ENCODE measurements at places on chromosomes 4 and X.

- DNase-seq: no peak
These were observed 216.8 kb upstream of the PSAPL1 start for GRCh38 chr4:7651461-7651921.

DNA sequence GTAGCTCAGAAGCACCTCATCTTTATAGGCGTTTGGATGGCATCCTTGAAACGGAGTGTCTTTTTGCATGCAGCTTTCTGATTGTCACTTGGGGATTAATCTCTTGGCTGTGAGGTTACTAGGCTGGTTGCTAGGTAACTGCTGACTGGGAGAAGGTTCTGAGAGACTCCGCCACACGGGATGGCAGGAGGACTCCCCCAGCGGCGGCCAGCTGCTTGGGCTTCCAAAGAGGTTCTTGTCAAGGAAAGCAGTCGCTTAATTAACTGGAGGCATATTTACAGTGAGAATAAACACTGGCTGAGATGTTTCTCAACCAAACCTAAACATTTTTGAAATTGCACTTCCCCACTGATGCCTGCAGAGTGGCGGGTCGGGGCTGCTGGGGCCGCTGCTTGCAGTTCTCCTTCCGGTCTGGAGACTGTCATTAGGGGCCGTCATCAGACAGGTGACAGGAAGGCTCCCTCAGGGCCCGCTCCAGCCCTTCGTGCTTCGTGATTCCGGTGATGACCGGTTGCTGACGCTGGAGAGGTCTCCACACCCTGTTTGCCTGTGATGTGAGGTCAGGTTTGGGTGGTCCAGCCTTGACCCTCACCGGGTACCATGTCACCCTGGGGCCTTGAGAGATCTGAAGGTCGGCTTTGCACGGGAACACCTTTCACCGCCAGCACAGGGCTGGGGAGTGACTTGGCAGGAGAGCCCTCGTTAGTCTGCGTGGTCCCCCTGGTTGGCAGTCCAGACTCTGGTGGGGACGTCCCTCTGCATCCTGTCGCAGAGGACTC lies 9.1 kb downstream of the NSG1 start:
- no peak for DNase-seq

DNA sequence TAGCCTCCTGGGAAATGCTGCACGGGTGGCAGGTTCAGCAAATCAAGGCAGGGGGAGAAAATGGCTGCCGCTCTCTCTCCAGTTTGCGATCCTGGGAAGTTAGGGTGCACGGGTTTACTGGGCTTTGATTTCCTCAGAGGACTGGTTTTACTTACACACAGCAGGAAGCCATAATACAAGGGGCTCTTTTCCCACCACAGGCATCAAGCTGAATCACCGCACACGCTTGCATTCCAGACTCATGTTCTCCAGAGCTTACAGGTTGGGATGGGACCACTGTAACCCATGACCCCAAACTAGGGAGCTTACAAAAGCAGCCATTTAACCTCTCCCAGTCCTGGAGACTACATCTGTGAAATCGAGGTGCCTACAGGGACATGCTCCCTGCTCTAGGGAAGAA lies 159.8 kb downstream of the DHRSX start:
- no peak for DNase-seq

- DNase-seq: peak; percentile 31
These were observed 1.4 kb downstream of the FGF2 start for GRCh38 chr4:122827879-122828601.

DNA sequence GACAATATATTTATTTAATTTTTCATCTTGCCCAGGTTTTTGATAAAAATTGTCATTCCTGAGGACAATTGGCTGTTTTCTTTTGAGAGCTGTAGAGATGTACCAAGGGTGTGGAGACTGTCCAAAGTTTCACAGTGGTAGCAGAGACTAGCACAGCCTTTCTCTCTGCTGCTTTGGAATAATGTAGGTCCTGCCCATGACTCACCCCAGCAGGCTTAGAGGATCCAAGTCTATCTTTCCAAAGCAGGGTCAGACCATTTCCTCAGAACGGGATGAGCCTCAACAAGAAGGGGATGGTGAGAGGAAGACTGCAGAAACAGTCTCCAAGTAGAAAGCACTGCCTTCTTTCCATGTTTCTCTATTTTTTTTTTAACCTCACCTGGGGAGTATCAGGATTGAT lies 131.5 kb upstream of the RPL34 start:
- DNase-seq: no peak

- DNase-seq: no peak
These were observed 28.1 kb downstream of the TBC1D14 start for GRCh38 chr4:6937754-6938153.

DNA sequence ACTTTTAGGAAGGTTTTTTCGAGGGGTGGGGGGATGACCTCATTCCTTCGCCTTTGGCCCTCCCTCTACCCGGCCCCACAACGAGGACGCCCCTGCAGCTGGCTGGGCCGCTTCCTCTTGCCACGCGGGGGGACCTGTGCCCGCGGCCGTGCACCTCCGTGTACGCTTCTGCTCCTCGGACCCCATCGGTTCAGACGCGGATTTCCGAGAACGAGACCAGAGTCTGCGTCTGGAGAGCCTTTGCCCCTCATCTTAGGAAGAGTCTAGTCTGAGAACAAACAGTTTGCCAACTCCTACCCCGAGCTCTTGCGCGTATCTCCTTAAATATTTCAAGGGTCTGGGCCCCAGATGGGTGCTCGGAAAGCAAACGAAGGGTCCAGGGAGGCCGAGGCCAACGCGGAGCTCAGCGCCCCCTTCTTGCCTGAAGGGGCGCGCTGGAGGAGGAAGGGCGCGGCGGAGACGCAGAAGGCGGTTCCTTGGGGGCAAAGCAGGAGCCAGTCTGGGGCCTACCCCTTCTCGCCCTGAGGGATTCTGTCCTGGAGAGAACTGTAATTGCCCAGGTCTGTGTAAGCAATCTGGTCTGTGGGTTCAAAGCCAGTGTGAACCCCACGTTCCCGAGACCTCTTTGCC lies 3.9 kb upstream of the SFRP2 start:
- no peak for DNase-seq

DNA sequence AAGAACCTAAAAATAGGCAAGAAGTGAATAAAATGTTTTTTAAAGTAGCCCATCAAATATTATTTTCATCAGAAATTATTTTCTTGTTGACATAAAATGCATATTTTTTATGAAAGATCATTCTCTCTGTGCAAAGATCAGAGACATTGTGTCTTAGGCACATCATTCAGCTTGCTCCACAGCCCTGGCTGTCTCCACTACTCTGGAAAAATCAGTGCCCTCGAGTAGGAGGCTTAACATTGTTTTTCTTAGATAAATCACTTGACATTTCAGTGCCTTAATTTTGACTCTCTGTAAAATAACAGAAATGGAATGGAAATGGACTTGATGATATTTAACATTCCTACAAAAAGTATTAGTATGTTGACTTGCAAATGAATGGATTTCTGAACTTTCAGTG lies 77.9 kb downstream of the FAT4 start:
- no peak for DNase-seq

GRCh38 chrX:27336466-27337091 lies 126.6 kb downstream of the PPP4R3C start:
- DNase-seq: peak; percentile 40

GRCh38 chr4:20895208-20895607 lies 194.9 kb downstream of the PACRGL start:
- no peak for DNase-seq

DNA sequence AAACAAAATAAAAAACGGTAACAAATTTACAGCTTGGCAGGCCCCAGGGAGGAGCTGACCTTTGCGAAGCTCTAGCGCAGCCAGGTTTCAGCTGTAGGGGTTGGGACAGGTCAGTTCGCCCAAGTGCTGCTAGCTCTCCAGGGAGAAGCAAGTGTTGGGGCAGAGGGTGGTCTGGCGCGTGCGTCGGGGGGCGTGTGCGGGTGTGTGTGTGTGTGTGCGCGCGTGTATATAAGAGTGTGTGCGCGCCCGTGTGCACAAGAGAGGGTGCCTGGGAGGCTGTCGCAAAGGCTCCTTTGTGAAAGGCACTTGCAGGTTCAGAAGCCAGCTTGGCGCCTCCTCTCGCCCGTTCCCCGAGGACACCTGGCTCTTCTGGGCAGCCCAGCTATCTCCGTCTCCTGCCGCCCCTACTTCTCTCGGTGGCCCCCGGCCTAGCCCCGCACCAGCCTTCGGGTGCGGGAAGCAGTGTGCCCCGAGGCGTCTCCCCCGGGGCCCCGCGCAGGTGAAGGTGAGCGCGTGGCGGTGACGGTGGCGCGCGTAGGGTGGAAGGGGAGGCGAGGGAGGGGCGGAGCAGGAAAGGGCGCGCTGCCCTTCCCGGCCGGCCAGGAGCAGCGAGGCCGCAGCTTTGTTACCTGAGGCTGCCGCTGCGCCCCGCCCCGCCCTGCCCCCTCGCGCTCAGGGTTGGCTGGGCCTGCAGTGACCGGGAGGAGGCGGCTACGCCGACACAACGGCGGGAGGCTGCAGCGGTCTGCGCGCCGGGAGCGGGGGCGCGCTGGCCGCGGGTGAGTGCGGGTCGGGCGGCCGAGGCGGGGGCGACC lies at the start of gene FHDC1:
Gene FHDC1, plus strand, starts transcription at position 693 of the 815 bp plus-strand sequence. CDS start 6,735 bp downstream, outside the sequence.
- DNase-seq: peak; percentile 29

DNA sequence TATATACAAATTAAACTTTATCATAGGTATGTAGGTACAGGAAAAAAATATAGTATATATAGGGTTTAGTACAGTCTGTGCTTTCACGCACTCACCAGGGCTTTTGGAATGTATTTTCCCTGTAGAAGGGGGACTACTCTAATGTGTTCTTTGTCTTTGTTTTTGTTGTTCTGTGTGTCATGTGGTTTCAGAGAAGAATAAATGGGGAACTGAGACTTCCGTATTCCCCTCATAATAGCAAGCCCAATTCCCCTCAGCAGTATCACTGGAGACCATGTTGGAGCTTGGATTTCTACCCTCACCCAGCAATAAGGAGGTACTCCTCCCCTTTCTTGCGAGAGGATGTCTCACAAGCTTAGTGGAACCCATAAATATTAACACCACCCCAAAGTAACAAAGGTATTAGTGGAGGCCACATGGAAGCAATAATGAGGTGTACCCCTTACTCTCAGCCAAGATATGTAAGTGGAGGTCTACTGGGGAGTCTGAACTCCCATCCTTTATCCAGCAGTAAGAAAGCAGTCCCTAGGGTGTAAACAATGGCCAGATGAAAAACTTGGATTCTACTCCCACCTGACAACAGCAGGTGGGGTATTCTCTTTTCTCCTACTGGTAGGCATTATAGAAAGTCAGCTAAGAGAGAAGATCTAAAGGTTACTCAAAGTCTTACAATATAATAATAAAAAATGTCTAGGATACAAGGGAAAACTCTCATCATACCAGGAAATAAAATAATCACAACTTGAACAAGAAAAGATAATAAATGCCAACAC lies 805.4 kb upstream of the GALNTL6 start:
- no peak for DNase-seq

DNA sequence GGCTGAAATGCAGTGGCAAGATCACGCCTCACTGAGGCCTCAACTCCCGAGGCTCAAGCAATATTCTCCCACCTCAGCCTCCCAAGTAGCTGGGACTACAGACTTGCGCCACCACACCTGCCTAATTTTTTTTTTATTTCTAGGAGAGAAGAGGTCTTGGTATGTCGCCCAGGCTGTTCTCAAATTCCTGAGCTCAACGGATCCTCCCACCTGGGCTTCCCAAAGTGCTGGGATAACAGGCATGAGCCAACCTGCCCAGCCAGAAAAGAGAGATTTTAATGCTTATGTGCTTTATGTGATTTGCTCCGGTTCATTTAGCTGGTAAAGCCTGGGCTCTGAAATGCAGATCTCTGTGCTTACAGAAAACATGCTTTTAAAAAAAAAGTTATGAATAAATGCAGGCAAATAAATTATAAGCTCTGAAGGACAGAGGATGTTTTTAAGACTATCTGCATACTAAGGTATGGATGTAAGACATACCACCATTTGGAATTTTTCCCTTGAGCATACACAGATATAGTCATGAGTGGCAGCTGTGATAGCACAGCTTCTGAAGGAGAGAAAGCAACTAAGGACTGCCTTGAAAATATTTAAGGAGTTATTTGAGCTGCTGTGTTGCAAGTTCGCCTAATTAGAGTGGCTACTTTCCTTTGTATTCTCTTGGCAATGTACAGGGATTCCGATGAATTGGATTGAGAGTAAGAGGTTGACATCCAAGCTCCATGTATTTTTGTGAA lies 13.8 kb downstream of the GUCY1B1 start:
- DNase-seq: no peak

Data from activated CD4-positive, alpha-beta T cell treated with anti-CD3 and anti-CD28 coated beads, Interleukin-2, amount 50 U/mL, for 48 hours (primary cell).